Activated CD8-positive, alpha-beta memory T cell treated with anti-CD3 and anti-CD28 coated beads for 1 hour (primary cell): ENCODE measurements at places on chromosomes 5 and 9.

GRCh38 chr9:98298476-98298875, 43.0 kb upstream of the TBC1D2 start:
- DNase-seq: no peak

DNA sequence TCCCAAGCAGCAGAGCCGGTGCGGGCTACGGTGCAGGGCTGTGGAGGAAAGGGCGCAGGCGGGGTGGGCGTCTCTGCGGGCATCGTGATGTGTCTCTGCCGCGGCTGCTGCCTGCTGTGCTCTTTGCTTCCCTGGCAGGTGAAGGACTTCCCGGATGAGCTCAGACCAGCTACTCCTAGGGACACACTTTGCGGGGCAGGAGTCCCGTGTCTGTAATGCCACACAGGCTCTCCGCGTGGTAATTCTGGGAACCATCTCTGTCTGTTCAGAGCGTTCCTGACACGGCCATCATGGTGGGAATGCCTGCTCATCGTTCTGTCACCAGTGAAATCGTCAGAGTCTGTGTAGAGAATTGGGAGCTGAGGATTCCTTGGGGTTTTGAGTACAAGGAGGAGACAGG, 235.5 kb downstream of the FANCC start:
- no peak for DNase-seq

DNA sequence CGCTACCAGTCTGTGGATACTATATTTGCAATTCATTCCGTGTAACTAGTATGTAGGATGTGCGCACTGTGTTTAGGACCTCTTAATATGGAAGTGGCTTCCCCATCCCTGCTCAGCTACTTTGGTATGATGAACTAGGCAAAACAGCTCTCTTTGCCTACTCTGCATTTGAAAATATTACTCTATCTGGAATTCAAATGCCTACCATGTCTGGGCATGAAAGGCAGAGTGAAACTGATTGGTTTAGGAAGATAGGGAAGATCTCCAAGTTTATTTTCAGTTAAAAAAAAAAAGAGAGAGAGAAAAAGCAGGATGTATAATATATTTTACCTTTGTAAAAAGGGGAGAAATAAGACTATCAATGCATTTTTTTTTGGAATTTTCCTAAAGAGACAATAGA, 74.1 kb upstream of the ELL2 start:
- no peak for DNase-seq

DNA sequence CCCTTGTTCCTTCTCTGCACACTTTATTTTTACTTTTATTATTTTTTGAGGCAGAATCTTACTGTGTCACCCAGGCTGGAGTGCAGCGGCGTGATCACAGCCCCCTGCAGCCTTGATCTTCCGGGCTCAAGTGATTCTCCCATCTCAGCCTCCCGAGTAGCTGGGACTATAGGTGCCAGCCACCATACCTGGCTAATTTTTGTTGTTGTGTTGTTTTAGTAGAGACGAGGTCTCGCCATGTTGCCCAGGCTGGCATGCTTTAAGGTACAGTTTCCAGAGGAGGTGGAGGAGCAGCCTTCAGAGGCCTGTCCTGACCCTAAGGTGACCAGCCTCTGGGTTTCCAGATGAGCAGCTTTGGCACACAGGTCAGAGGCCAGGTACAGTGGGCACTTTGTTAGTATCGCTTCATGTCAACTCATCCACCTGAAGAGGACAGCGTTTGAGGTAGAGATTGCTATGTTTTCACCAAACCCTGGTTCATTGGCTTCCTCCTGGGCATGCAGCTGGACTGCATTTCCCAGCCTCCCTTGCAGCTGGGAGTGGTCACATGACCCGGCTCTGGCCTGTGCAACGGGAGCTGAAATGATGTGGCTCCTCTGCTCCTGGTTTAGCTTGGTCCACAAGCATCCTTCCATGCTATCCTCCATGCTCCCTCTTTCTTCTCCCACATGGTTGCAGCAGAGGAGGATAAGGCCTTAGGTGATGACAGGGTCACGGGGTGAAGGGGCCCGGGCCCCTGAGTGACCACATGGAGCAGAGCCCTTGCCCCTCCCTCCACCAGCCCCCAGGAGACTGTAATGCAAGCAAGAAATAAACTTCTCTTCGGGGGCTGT, 139.3 kb upstream of the IER5L start:
- no peak for DNase-seq

DNA sequence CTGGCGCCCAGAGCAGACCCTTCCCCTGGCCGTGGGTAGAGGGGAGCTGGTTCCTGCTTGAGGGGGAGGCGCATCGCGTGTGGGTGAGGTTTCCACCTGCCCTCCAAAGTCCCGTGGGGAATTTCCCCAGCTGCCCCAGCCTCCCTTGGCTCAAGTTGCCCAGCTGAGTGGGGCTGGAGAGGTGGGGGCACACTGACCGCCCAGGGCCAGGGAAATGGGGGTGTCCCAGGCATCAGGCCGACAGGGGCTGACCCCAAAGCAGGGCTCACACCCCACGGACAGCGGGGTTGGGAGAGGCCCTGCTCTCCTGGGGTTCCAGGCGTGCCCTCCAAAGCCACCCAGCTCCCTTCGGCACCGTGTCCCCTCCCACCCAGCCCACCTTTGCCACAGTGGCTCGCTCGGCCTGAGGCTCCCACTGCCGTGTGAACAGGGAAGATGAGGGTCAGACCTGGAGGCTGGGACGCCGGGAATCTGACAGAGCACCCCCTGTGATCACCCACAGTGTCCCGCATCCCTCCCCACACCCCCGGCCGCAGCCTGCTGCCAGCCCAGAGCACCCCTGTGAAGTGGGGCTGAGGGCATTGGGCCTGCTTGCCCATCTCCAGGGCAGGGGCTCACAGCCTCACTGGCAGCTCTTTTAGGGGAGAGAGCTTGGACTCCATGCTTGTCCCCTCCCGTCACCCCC, 933 bp upstream of the EGFL7 start:
- DNase-seq: no peak

DNA sequence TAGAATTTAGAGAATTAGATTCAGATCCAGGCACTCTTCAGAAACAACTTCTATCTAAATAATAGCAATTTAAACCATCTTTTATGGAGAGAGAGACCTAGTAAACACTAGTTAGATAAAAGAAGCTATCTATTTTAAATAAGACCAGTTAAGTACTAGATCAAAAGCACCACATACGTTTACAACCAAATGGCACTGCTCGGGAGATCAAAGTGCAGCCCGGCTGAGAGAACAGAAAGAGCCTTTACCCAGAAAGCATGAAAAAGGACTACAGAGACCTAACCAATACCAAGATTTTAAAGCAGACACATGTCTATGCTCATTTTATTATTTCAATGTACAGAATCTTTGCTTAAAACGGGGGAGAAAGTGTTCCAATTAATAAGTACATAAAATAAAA, 30.8 kb downstream of the LIX1 start:
- DNase-seq: no peak

DNA sequence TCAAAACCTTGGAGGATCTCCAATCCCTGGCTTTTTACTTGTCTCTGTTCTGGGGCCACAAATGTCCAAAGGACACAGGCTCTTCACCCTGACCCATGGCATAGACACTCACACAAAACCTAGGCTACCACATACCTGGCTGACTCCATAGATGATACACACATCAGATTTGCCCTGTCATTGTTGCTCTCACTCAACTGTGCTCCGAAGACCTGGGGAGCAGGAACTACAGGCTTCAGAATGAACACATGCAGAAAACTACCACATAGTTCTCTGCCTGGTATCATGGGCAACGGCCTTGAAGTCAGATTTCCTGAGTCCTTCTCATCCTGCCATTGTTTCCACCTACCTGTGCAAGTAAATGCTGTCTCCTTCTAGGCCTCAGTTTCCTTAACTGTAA, 226.2 kb downstream of the KIF4B start:
- DNase-seq: no peak

GRCh38 chr5:124302533-124302932, 443.9 kb downstream of the ZNF608 start:
- no peak for DNase-seq

DNA sequence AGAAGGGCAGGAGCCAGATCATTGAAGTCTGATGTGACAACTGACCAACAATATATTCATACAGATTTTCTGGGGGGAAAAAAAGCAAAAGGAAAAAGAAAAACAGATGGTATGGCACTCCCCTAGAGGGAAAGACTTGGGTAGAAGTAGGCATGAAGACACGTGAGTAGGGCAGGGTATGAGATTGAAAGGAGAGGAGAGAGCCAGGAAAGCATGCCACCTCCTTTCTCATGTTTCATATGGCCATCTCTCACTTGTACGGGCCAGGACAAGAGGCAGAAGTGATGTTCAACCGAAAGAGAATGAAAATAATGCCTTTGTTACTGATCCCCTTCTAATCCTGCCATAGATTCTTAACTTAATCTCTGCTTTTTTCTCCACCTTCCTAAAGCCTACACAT, 139.0 kb upstream of the ACTBL2 start:
- no peak for DNase-seq

DNA sequence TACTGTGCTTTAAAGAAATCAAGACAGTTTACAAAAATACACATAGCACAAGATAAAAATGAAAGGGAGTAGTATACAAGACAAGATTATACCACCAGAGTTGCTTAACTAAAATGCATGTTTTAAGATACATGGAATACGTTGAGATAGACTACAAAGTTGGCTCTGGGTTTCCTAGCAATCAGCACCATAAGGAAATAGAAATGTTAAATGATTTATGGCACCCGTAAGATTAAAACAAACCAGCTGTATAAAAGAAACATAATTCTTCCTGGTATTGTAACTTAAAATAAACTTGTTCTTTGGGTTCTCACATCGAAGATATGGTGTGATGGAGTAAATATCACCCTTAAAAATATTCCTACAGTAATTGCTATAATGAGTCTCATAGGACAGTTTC, 9.9 kb upstream of the CSNK1G3 start:
- no peak for DNase-seq

GRCh38 chr5:113264046-113264445, 170.7 kb downstream of the TSSK1B start:
- DNase-seq: no peak

DNA sequence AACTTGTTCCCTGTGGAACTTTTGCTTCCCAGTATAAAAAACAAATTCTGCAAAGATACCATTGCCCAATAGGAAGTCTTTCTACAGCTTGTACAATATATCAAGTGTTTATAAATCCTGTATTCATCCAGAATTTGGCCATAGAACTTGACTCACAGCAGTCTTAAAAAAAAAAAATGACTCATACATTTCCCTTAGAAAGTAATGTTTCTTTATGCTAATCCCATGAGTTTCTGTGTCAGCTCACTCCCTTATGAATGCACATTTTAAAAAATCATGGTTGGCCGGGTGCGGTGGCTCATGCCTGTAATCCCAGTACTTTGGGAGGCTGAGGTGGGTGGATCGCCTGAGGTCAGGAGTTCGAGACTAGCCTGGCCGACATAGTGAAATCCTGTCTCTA, 89.3 kb upstream of the DMRT1 start:
- no peak for DNase-seq

DNA sequence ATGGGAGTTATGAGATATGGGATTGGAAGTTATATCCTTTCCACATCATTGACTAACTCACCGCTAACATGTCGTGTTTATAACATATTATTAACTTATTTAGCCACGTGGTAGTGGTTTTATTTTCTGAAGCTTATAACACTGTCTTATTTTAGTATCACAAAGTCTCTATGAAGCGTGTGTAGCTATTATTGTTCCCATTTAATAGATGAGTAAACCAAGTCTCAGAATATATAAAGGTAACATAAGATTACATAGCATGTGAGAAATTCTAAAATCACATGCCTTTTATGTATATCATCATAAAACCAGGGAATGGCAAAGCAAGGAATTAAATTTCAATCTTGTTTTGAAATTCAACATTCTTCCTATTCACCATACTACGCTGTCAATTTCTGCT, 15.3 kb downstream of the AP3B1 start:
- no peak for DNase-seq
